ENCODE measurements at places on chromosomes 6 and 20.

- DNase-seq: no peak
Observed at GRCh38 chr20:46255440-46256104, 52.7 kb downstream of the CDH22 start.

- no peak for DNase-seq
Observed at GRCh38 chr20:57433657-57434389, 42.6 kb downstream of the RBM38 start.

DNA sequence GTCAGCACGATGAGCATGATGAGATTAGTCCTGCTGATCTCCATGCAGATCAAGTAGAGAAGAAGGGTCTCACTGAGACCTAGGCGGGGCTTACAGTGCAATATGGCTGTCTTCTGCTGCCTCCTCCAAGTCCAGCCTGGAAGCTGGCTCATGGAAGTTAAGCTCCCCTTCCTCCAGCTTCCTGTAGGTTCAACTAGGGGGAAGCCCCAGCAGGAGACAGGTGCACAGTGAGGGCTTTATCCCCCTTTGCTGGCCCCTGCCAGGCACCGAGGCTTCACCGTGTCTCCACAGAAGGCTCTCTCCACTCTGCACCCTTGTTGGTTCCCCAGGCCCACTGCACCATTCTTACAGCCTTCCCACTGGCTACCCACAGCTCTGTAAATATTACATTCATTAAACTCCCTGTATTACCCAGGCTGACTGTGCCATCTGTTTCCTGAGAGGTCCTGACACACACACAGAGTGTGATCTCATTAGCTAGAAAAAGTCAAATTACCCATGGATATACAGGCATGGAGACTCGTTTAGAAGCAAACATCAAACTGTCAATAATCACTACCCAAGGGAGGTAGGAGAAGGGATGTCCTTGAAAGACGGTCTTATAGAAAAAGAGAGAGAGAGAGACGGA lies 90.4 kb downstream of the SLC2A10 start:
- DNase-seq: no peak

DNA sequence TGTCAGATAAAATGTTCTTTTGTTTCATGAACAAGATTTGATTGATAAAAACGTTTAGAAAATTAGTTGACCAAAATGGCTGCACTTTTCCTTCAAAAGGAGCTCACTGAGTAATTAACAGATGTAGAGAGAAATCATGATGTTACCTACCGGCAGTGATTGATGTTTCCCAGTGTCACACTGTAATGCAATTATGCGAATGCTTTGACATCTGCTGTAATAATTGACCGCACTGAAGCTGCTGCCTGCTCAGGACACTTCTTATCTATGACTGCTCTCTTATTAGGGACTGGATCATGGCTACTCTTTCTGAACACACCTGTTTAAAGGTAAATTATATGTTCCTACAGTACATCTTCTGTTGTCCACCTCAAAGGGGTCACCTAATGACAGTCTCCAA lies 94.6 kb downstream of the GPR63 start:
- DNase-seq: no peak

DNA sequence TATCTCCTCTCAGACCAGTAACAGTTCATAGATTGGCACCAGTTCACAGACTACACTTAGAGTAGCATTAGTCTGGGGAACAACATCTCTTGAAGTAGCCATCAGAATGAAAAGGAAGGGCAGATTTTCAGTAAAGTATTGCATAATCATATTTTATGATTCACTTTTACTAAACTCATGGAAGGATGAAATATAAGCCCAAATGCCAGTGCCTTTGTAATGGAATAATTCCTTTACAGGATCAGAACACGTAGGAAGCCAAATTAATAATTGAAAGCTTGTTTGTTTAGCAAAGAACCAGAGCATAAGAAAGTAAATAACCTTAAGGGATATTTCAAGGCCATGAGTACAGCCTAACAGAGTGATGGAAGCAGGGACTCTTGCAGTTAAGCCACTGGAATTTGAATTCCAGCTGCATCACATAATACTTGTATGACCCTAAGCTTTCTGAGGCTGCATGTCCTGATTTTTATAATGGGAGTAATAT lies 11.4 kb upstream of the LOC128125822 start:
- DNase-seq: no peak

DNA sequence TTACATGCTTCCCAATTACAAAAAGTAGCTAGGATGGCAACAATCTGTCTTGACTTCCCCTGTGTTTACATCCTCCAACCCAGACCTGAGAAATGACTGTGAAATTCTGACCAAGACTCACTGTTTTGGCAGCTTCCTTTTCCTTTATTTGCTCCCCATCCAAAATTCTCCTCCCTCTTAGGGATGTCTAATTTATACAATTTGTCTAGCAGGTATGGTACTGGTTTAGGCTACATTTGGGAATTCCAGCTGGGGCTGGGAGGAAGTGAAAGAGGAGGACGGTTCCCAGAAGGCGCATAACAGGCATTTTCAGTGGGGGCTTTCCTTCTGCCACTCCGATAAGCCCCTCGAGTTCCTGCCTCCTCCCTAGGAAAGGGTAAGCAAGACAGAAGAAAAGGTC lies 231.5 kb upstream of the BTBD3 start:
- no peak for DNase-seq

- DNase-seq: no peak
Observed at GRCh38 chr6:36914227-36914794, 28.6 kb downstream of the C6orf89 start.
